ENCODE measurements at places on chromosomes 1 and 21.

DNA sequence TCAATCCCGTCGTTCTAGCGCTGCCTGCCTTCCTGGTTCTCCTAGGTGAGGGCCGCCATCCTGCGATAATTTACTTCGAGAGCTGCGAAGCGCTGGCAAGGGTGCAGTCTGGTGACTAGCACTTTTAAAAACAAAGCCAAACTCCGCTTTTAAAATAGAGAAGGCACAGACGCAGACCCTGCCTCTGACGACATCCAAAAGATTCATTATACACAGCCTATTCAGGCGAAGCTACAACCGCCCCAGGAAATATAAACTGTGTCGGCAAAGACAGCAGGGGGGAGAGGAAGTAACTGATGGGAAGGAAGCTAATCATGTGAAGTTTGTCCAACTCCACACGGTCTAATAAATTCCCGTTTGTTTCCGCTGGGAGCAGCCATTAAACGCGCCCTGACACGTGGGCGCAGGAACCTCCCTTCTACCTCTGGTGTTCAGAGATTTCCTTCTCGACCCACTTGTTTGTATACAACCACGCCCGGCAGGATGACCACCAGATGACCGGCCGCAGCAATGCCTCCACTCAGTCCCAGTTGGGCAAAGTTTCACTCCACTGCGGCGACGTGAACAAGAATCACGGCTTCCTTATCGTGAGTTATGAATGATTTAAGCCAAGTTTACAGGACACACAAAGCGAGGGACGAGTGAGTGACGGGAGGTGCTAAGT lies 1.3 kb downstream of the GNG12 start:
- DNase-seq: no peak

DNA sequence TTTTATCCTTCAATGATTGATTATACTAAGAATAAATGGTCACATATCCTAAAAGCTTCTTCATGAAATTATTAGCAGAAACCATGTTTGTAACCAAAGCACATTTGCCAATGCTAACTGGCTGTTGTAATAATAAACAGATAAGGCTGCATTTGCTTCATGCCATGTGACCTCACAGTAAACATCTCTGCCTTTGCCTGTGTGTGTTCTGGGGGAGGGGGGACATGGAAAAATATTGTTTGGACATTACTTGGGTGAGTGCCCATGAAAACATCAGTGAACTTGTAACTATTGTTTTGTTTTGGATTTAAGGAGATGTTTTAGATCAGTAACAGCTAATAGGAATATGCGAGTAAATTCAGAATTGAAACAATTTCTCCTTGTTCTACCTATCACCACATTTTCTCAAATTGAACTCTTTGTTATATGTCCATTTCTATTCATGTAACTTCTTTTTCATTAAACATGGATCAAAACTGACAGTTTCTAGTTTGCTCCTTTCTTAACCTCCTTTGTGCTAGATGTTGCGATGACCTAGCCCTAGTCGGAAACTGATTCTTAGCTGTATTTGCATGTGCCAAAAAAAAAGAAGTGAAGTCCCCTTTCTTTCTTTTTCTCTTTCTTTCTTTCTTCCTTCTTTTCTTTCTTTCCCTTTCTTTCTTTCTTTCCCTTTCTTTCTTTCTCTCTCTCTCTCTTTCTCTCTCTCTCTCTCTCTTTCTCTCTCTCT lies 45.1 kb downstream of the MAP3K7CL start:
- DNase-seq: no peak

- DNase-seq: no peak
Measured at GRCh38 chr21:42474043-42474831, 21.8 kb downstream of the RSPH1 start.

GRCh38 chr1:35452106-35452774 lies 105.0 kb downstream of the KIAA0319L start:
- no peak for DNase-seq

GRCh38 chr1:187987236-187987776 lies 1158.6 kb downstream of the PLA2G4A start:
- DNase-seq: no peak

GRCh38 chr1:166838766-166839599 lies at the start of gene POGK:
POGK (plus strand) TSS chr1:166839475; CDS start chr1:166840957, 1,482 bp downstream.
- DNase-seq: peak; percentile 68

- DNase-seq: no peak
Measured at GRCh38 chr1:192066202-192066601, 92.1 kb upstream of the RGS18 start.

DNA sequence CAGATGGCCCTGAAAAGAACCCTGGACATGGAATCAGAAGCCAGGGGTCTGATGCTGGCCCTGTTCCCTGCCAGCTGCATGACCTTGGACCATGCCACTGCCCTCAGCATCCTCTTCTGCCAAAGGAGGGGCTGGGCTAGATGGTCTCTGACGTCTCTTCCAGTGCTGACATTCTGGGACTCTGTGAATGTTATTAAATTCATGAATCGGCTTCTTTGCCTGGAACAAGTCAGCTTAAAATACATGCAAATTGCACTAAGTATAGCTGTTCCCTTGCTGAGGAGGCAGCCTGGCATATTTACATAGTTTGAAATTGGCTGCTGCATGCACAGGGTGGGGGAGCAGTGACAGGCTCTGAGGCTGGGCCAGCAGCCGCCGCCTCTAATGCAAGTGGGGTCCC lies 23.8 kb downstream of the KCNA2 start:
- DNase-seq: no peak

DNA sequence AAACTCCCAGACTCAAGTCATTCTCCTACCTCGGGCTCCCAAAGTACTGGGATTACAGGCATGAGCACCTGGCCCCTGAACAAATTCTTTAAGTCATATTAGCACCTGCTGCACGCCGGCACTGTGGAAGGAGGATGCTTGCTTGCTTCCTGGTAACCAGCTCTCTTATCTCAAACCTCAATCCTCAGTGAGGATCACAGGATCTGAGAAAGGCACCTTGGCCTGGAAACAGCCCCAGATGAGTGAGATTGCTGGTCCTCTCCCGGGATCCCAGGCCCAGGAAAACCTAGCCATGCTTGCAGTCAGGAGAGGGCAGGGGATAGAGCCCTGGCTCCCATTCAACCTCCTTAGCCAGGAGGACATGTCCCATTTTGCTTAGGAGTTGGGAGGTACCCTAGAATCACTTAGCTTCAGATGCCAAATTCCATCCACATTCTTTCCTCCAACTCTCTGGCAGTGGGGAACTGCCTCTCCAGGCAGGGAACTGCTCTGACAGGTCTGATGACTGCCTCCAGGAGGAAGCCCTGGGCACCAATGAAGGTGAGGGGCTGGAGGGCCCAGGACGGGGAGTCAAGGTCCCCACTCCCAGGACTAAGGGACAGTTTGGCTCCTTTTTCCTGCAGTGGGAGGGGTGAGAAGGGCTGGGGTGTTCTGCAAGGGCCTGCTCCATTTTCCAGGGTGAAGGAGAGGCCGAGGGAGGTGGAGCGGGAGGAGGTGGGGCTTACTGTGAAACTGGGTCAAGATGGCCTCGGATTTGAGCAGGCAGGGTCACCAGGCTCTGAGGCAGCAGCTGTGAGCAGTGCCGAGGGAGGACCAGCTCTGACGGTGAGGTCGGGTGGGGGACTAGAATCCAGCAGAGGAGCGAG lies 9.5 kb downstream of the GPR37L1 start:
- no peak for DNase-seq

- DNase-seq: no peak
Measured at GRCh38 chr21:15333951-15334350, 269.2 kb upstream of the NRIP1 start.

- DNase-seq: no peak
Measured at GRCh38 chr1:20105856-20106255, 13.5 kb downstream of the PLA2G2D start.

- DNase-seq: no peak
Measured at GRCh38 chr1:233281711-233282581, 13.6 kb downstream of the PCNX2 start.

GRCh38 chr1:212838145-212838544 lies 9.3 kb downstream of the SPATA45 start:
- no peak for DNase-seq

- no peak for DNase-seq
Measured at GRCh38 chr1:84365225-84366221, 32.8 kb upstream of the DNASE2B start.

DNA sequence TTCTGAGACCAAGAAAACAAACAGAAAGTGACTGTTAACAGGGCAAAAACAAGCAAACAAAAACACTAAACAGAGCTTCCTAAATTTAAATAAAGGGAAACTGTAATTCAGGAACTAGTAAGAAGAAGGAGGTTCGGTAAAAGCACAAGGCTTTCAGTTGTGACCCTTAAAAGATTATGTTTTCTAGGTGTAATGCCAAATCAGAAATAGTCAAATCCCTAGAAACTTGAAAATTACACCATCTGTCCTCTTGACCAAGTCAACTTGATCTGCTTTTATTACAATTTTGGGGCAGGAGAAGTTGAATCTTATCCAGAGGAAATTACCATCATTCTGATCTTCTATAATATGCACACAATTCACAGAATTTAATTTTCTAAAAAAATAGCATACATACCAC lies 754.0 kb upstream of the ADGRL4 start:
- DNase-seq: no peak

DNA sequence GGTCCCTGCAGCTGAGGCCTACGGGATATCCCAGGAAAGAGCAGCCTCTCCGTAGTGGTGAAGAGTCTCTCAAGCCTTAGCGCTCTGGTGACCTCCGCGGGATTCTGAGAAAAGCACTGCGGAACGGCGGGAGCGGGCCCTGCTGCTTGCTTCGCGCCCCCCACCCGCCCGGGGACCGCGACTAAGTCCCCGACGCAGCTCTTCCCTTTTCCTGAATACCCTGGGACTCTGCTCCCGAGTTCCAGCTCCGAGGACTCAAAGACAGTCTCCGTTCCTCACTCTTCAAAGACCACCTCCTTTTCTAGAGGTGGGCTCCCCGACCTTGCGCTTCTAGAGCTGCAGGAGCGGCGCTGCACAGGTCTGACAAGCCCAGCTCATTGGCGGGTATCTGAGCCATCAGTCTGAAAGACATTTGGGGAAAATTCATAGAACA lies 3.6 kb upstream of the PRRX1 start:
- no peak for DNase-seq

- DNase-seq: no peak
Measured at GRCh38 chr1:154958036-154958435, 2.1 kb upstream of the PBXIP1 start.

- no peak for DNase-seq
Measured at GRCh38 chr1:50368179-50369007, 54.9 kb downstream of the DMRTA2 start.

DNA sequence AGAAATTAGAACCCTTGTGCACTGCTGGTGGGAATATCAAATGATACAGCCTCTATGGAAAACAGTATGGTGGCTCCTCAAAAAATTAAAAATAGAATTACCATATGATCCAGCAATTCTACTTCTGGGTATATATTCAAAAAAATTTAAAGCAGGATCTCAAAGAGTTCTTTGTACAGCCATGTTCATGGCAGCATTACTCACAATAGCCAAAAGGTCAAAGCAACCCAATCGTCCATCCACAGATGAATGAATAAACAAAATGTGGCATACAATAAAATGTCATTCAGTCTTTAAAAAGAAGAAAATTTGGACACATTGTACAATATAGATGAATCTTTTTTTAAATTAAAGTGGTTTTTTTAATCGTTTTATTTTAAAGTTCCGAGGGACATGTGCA lies 36.3 kb upstream of the ERG start:
- DNase-seq: no peak

DNA sequence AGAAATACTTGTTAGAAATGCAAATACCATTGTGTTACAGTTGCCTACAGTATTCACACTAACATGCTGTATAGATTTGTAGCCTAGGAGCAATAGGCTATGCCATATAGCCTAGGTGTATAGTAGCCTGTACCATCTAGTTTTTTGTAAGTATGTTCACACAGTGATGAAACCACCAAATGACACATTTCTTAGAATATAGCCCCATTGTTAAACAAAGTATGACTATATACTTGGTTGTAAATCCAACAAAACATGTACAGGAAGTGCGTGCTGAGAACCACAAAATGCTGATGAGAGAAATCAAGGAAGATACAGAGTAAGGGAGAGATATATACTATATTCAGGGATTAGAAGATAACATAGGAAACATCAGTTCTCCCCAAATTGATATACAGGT lies 92.2 kb downstream of the POU2F1 start:
- DNase-seq: no peak
